BE2C (cell line): ENCODE measurements at places on chromosomes 3 and 15.
A peak's percentile ranks its signal among the peaks of the same experiment; 100 is the strongest.

- peak; percentile 86 for DNase-seq
Measured at GRCh38 chr15:29668120-29668602, 154.1 kb downstream of the TJP1 start.

GRCh38 chr3:171508206-171508605 lies 48.0 kb upstream of the TNIK start:
- no peak for DNase-seq

DNA sequence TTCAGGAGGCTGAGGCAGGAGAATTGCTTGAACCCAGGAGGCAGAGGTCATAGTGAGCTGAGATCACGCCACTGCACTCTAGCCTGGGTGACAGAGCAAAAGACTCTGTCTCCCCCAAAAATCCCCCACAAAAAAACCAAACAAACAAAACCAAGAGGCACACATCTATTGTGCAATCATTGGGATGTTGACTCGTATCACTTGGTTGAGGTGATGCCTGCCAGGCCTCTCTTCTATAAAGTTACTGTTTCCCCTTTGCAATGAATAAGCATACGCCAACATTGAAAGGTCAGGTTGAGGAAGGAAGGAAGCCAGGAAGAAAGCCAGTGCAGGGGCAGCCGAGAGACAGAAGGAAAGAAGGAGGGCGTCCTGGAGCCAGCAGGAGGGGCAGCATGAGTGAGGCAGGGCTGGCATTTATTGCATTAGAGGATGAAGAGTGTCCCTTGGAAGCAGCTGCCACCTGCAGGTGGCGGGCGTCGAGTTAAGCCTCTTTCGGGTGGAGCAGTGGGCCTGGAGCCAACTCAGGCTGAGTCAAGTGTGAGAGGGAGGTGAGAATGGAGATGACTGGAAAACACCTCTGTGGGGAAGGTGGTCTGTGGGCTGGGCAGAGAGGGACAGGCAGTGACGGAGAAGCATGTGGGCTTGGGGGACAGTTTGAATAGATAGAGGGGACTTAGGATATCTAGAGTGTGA lies 8.3 kb upstream of the CSPG4 start:
- DNase-seq: peak; percentile 54

DNA sequence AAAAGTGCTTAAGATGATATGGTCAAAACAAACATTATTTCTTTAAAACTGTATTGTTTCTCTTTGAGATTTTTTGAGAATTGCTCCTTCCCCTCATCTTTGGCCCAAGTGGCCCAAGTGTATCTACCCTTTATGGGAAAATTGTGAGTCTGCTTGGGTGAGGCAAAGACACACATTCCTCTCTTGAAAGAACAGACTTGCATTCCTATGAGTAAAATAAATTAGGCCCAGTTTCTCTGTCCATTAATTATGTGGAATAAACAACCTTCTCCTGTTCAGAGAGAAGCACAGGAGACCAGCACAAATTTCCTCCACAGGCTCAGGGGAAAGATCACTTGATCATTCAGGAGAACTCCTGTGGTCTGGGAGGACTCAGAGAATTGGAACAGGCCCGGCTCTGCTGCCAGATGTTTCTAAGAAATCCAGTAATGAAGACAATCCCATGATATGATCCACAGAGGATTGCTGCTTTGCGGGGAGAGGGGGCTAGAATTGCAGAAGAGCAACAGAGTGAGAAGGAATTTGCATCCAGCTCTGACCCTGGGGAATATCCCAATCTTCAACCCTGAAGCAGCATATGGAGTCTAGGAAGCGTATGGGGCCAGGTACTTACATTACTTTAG lies 53.8 kb upstream of the BOC start:
- no peak for DNase-seq

DNA sequence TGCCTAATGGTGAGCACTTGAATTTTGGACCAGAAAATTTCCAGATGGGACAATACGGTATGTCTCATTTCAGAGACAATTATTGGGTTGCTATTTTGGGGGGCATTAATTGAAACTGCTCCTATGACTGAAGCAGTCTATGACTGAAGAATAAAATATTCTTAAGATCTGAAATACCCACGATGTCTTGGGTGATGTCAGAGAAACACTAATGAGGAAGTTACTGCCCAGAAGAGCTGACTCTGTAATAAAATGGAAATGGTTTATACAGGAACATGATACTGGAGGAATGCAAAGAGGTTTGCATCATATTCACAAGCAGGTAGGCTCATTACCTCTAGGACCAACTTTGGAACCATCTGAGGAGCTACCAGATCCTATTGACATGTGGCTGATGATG lies 68.7 kb downstream of the IL12A start:
- DNase-seq: no peak

DNA sequence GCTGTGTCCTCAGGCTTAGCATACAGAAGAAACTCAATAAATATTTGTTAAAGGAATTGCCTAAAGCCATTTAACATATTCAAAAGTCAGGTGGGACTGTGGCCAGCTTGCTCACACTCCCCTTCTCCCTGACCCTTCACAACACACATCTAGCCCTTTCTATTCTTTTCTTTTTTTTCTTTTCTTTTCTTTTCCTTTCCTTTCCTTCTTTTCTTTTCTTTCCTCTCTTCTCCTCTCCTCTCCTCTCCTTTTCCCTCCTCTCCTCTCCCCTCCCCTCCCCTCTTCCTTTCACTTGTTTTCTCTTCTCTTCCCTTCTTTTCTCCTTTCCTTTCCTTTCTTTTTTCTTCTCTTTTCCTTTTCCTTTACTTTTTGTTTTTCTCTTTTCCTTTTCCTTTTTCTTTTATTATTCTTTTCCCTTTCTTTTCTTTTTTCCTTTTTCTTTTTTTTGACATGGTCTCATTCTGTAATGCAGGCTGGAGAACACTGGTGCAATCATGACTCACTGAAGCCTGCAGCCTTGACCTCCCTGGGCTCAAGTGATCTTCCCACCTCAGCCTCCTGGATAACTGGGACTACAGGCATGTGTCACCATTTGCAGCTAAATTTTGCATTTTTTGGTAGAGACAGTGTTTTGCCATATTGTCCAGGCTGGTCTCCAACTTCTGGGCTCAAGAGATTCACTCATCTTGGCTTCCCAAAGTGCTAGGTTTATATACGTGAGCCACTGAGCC lies 377.8 kb downstream of the GRM7 start:
- no peak for DNase-seq

- DNase-seq: no peak
Measured at GRCh38 chr3:111984636-111985298, 5.9 kb downstream of the ABHD10 start.

DNA sequence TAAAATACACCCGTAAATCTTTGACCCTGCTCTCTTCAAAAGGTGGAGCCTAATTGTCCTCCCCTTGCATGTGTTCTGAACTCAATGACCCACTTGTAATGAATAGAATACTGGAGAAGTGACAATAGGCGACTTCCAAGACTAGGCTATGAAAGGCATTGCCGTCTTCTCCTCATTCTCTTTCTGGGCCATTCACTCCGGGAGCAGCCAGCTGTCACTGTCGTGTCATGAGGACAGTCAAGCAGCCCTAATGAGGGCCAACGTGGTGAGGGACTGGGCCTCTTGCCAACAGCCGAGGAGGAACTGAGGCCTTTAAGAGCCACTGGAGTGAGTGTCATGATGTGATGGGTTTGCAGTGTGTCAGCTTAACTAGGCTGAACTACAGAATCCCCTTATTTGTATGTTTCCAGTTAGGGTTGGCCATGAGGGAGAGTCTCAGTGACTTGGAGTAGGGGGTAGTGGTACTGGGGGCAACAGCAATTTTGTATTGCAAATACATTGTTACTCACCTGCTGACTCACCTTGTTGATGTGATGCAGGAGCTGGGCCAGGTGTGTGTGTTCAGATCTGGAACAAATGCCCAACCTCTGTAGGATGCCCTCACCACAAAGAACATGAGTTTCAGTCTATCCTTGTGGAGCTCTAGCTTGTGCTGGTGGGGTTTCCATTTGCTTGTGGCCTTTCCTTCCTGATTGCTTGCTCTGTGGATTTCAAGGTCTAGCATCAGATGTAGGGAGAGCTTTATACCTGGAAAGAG lies 188.5 kb upstream of the PROK2 start:
- no peak for DNase-seq

DNA sequence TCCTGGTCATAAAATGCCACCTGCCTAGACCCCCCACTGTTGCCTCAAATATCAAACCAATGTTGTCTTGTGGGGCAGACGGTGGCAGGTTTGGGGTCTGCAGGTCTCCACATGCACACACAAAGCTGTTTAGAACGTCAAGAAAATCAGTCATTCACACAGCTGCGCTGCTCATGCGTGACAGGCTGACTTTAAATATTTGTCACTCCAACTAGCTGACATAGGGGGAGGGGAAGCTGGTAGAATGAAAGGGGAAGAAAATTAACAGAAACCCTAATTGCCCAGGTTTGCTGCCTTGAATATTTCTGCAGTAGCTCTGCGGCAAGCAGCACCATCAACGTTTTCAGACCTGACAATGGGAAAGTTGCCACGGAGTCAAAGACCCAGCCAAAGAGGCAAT lies 201.8 kb downstream of the ABHD5 start:
- DNase-seq: no peak

GRCh38 chr3:133464573-133464972 lies 64.7 kb downstream of the BFSP2 start:
- DNase-seq: no peak

DNA sequence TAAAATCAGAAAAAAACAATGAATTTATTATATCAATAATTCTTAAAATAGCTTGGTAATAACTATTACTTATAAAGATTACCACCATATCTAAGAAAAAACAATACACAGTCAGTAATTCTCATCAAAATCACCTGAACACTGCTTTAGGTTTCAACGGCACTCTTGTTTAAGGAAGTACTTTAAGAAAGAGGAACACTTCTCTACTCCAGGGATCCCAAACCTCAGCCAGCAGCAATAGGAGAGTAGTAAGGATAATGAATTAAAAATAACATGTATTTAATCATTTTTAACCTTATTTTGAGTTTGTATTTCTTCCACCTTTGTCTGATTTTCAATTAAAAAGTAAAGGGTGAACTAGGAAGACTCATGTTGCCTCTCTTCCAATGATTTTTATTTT lies 494.0 kb upstream of the NR2F2 start:
- DNase-seq: no peak

GRCh38 chr3:42815826-42816225 lies 6.6 kb downstream of the ACKR2 start:
- DNase-seq: no peak

- DNase-seq: no peak
Measured at GRCh38 chr3:32403663-32404062, 12.0 kb downstream of the CMTM7 start.

- DNase-seq: no peak
Measured at GRCh38 chr3:13536832-13537231, 12.1 kb upstream of the FBLN2 start.

DNA sequence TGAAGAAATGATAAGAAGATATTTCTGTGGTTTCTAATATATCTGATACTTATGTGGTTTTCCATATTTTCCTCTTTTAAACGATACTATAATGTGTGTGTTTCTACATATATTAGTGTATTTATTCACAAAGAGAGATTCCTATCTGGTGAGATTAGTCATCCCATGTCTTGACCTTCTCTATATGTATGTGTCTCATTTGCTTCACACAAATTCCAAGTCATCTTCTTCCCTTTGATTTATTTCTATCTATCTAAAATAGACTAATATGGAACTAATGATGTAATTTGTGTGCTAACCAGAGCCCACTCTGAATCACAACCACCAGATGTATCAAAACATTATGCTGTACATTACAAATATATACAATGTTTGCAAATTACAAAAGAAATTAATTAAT lies 154.7 kb upstream of the KCNMB2 start:
- no peak for DNase-seq

DNA sequence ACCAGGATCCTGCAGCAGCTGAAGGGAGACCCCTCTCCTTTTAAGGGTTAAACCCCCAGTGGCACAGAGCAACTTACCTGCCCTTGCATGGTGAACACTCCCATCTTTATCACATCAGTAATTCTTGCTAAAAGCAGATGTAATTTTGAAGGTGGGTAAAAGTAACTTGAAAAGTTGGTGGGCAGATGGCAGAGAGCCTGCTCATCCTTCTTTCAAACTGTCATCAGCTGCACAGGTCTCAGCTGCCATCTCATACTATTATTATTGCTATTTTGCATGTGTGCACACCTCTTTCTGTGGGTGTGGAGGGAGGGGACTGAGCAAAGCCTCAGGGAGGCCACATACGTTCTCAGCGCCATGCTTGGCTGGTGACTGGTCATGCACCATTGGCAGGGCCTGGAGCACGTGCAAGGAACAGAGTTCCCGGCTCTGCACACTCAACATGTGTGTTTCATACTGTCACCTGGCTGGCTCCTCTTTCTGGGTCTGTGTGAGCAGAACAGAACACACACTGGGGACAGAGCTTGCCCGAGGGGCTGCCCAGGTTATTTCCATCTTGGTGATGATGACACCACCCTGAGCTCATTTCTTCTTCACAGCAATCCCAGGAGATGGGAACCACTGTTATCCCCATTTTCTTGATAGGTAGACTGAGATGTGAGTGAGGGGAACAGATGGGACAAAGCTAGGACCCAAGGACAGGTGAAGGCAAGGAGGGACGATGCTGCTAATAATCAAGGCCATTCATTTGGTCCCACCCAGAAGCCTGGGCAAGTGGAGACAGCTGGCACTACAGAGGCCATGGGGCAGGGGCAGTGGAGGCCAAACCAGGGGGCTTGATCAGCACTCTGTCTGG lies 95.8 kb upstream of the KLF13 start:
- DNase-seq: no peak

DNA sequence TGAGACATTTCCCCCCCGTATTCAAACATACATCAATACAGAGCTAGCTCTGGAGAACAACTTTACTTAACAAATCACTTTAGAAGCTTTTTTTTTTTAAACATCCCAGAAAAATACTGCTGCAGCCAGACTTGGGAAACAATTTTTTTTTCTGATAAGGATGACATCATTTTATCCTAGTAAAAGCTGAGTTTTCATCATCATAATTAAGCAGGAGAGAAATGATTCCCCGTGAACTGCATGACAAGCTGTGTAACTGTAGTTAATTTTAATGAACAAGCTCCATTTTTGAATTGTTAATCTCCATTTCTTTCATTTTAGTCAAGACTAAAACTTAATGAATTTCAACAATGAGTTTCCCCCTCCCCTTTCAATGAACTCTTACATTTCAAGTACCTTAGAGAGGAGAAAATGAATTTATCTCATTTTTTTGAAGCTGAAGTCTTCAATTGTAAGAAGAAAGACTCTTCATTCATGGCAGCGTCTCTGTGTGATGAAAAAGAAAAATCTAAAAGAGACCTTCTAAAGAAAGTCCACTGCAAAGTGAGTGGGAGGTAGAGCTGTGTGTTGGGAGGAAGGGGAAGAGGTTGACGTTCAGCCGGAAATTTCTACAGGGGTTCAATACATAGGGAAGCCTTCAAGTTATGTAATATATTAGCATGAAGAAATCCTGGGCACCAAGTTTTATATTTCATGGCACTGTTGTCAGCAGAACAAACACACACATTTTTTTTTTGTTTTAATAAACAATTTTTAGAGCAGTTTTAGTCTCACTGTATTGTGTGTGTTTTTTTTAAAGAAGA lies 31.7 kb downstream of the HES1 start:
- no peak for DNase-seq
